ENCODE measurements at places on chromosomes 2 and 18.

- no peak for DNase-seq
These were observed 4.5 kb upstream of the IL18RAP start for GRCh38 chr2:102418421-102418961.

GRCh38 chr2:134451347-134451630 is 197.4 kb downstream of the MGAT5 start:
- no peak for DNase-seq

DNA sequence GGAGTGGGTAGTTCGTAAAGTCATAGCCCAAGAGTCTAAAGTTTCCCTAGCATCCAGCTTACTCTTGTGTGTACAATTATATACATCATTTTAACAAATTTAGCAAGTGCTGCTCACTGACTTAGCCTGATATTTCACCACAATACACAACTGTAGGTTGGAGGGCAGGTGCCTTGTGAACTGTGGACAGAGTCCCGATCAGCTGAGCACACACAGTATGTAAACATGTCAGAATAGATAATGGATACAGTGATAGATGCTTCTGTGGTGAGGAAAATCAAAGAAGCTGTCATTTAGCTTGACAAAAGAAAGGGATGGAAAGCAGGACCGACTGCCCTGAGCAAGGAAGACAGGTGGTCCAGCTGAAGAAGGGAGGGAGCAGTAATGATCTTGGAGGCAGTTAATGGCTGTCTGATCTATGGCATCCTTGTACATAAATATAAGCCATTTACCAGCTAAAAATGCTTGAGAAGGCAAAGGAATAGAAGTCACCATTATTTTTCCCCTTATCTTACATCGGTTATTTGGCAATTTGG is 372.8 kb upstream of the UBE2E3 start:
- no peak for DNase-seq

DNA sequence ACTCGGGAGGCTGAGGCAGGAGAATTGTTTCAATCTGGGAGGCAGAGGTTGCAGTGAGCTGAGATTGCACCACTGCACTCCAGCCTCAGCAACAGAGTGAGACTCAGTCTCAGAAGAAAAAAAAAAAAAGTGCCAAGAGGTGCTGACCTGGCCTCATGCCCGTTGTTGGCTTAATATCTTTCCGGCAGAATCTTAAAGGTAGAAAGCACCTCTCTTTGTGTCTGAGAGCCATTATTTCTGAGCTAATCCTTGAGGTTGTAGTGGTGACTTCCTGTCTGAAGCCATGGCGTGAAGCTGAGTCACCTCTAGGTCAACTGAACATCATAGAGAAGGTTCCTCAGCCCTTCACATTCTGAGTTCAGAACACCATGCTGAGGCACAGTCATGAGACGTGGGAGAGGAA is 60.4 kb downstream of the WDSUB1 start:
- DNase-seq = no peak

DNA sequence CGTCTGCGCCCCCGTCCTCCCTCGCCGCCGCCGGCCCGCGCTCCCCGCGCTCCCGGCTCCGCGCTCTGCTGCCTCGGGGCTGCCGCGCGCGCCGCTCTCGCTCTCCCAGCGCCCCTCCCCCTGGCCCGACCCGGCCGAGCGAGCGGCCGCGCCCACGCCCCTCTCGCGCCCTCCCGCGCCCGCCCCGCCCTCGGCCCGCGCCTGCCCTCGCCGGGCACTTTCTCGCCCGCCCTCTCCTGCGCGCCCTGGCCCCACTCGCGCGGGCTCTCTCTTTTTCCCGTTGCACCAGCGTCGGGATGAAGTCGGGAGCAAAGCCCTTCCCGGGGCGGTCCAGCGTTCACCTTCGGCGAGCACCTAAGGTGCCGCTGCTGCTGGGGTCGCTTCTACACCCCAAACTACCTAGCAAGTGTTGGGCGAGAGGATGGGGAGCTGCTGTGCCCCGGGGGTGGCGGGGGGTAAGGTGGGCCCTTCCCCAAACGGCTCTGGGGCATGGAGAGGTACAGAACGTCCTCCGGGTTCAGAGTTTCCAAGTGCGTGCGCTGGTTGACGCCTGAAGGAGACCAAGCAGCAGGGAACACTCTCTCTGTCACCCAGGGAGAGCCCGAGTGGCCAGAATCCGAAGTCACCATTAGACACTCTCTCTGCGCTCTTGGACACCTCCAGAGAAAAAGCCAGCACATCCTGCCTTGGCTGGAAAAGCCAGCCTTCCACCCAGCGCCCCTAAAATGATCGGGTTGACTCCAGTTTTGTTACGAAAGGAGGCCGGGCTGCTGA is at the start of gene COLEC12:
COLEC12 (minus strand) TSS at position 70 of the 774 bp plus-strand sequence. CDS start 187 bp downstream, outside the sequence.
- no peak for DNase-seq

DNA sequence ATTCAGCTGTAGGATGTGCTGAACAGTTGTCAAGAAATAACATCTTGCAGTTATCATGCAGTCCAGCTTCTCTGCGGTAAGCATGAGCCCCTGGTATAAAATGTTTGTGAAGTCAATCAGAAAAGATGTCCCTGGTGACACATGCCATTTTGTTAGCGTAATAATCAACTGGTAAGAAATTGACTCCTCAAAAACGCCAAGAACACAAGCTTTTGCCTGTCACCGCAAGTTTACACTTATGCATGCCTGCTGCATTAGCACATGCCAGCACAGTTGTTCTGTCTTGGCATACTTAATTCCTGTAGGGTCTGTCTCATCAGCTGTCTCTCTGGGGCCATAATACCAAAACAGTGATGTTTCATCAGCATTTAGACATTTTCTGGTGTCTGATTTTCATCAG is 524.8 kb upstream of the DSEL start:
- DNase-seq = no peak

GRCh38 chr18:9015689-9016088 is 86.8 kb upstream of the NDUFV2 start:
- DNase-seq = no peak

- no peak for DNase-seq
These were observed 116.2 kb downstream of the STPG4 start for GRCh38 chr2:47038656-47039488.

DNA sequence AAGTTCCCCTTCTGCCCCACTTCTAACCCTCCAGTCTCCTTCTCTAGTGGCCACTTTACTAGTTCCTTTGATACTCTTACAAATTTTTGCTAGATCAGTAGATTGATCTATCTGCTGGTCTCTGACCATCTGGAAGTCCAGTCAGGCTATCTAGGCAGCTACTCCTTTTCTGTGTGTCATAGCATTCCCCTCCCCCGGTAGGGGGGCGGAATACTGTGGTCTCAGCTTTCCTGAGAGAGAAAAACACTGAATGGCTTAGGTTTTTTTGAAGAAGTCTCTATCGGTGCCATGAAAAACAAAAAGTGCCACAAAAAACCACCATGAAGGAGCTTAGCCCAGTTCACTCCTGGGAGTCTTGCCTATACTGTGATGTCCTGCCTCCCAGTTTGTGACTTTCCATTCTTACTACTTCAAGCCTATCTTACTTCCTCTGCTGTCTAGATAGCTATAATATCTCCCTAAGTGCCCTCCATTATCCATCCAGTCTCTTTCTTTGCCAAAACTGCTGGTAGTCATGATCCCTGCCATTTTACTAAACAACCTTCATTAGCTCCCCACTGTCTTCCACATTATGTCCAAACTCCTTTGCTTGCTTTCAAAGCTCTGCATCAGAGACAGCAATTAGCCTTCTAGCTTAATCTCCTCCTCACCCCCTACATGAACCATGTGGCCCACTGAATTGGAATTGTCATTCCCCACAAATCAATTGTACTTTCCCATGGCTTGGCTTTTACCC is 29.9 kb downstream of the TPGS2 start:
- DNase-seq = no peak

- no peak for DNase-seq
These were observed 71.4 kb downstream of the BOD1L2 start for GRCh38 chr18:57218281-57218680.

- no peak for DNase-seq
These were observed 111.1 kb downstream of the CYP26B1 start for GRCh38 chr2:72036595-72036994.

DNA sequence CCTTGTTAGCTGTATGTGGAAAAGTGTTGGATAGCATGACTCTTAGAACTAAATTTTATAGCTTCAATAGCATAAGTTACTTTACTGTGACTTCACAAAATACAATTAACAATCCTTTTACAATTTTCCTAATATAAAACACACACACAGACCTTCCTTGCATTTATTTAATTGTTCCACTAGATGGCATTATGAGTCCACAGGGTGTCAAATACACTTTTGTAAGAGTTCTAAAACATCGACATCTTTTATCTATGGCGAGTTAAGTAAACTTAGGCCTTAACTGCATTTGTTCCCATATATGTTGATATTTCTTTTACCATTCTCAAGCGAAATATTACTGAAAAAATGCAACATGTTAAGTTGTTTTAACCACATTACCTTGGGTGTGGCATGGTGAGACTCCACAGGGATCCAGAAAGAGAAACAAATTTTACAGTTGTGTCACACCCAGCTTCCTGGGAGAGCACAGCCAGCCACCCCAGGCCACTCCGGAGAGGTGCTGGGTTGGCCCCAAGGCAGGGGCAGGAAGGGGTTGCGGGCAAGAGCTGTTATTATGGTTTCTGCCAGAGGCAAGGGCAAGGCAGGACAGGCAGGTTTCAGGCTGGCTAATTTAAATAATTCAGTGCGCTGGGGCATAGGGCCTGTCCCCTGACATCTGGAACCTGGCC is 312.4 kb upstream of the MC4R start:
- DNase-seq = no peak

- no peak for DNase-seq
These were observed 95.4 kb downstream of the PLEKHM3 start for GRCh38 chr2:207929923-207930322.

DNA sequence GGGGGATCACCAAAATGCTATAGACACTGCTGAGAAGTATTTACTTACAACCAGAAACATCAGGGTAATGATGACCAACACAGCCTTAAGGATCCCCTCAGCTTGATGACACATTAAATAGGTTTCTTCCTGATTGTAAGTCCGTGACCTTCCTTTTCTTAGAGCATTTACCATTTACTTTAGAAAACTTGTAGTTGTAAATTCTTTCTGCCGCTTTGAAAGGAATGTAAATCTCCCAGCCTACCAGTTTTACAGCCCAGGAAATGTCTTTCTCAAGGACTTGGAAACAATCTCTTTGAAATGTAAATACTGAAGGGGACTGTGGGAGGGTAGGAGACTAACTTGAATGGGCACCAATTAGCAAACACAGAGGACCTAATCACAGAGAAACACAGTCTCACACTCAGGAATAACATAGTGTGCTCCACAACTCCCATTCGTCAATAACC is 278.6 kb downstream of the DSC3 start:
- DNase-seq = no peak

- no peak for DNase-seq
These were observed 40.7 kb upstream of the C2orf66 start for GRCh38 chr2:196849895-196850294.

- no peak for DNase-seq
These were observed 2.7 kb upstream of the NMI start for GRCh38 chr2:151292141-151292540.

GRCh38 chr18:3579701-3580100 is 129.7 kb downstream of the TGIF1 start:
- no peak for DNase-seq

GRCh38 chr2:98727369-98728087 is 3.4 kb downstream of the MGAT4A start:
- DNase-seq = peak; percentile 66

GRCh38 chr2:57990118-57990725 is 56.4 kb upstream of the VRK2 start:
- DNase-seq = no peak

GRCh38 chr2:70901227-70902066 is 34.3 kb upstream of the ATP6V1B1 start:
- DNase-seq = no peak

DNA sequence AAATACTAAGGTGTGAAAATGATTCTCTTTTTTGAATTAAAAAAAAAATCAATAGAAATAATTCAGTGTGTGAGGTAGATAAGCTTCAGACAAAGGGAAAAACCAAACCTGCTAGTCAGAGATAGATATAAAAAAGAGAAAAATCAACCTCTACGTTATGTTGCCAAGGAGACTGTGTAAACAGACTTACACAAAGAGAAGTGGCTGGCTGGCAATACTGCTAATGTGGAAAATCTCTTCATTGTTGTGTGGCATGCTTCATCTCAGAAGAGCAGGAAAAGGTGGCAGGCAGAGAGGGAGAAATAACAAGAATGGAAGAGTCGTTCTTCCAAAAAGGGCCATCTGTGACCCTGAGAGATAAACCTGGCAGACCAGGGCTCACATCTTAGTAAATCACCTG is 200.8 kb downstream of the SLC8A1 start:
- DNase-seq = no peak

GRCh38 chr2:205274801-205275200 is 407.5 kb upstream of the NRP2 start:
- no peak for DNase-seq

- DNase-seq = no peak
These were observed 2.6 kb downstream of the TET3 start for GRCh38 chr2:73987109-73987947.

GRCh38 chr18:35268821-35269220 is 21.2 kb downstream of the ZSCAN30 start:
- no peak for DNase-seq

- DNase-seq = no peak
These were observed 246.8 kb upstream of the RAB6C start for GRCh38 chr2:129732630-129733026.

All from C1 segment of cervical spinal cord (tissue), 14 donors.